ENCODE measurements at places on chromosomes 6 and 20.

GRCh38 chr20:52896348-52896747 is 75.8 kb upstream of the TSHZ2 start:
- no peaks in the 10 kb centered on the region for H3K36me3 ChIP-seq
- no peak overlapping the region for H3K4me3 ChIP-seq
- H3K27ac ChIP-seq = no peak overlapping the region
- no peaks in the 10 kb centered on the region for H3K27me3 ChIP-seq
- no peak for DNase-seq

DNA sequence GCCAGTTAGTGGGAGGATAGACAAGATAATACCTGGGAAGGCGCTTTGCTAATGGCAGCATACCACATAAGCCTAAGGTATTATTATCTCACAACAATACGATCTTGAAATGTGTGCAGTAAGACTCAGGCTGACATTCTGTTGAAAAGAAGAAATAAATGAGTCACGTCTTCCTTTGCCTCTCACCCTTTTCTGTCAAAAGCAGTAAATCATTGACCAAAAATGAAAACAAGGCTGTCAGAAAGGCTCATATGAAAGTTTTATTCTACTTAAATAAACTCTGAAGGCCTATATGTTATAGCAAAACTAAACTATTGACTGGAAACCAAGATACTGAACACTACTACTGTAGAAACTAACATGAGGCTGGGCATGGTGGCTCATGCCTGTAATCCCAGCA is 43.1 kb upstream of the IL20RA start:
- no peak for DNase-seq
- H3K4me3 ChIP-seq = no peak overlapping the region
- H3K36me3 ChIP-seq = no peaks in the 10 kb centered on the region
- H3K27ac ChIP-seq = no peak overlapping the region
- H3K27me3 ChIP-seq = no peaks in the 10 kb centered on the region
- no peaks in the 10 kb centered on the region for H3K4me1 ChIP-seq

GRCh38 chr20:57467742-57468141 is 57.2 kb downstream of the CTCFL start:
- H3K36me3 ChIP-seq = no peaks in the 10 kb centered on the region
- no peak overlapping the region for H3K4me3 ChIP-seq
- H3K27ac ChIP-seq = no peak overlapping the region
- no peaks in the 10 kb centered on the region for H3K4me1 ChIP-seq
- H3K27me3 ChIP-seq = no peaks in the 10 kb centered on the region
- DNase-seq = no peak

- H3K27ac ChIP-seq = no peak overlapping the region
- DNase-seq = no peak
- no peaks in the 10 kb centered on the region for H3K27me3 ChIP-seq
Observed at GRCh38 chr6:71599359-71599758, 287.0 kb upstream of the RIMS1 start.

DNA sequence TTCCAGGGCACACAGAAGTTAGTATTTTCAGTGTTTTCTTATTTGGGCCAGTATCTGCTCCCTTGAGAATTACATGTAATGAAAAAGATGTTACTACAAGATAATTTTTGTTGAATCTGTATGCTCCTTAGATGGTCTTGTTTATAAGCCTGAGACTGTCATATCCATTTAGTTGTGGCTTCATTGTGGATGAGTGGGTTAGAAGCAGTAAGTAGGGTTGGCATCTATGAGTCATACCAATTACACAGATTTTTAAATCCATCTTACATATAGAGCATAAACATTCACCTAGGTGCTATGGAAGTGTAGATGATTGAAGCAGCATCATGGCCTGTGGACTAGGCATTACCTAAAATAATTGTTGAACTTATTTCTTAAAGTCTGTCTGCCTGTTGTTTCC is 13.5 kb upstream of the BAG2 start:
- no peak overlapping the region for H3K4me3 ChIP-seq
- no peaks in the 10 kb centered on the region for H3K27me3 ChIP-seq

- H3K4me1 ChIP-seq = no peaks in the 10 kb centered on the region
- H3K27me3 ChIP-seq = no peaks in the 10 kb centered on the region
- DNase-seq = no peak
- no peak overlapping the region for H3K27ac ChIP-seq
- H3K36me3 ChIP-seq = no peaks in the 10 kb centered on the region
Observed at GRCh38 chr20:12554426-12554825, 454.3 kb upstream of the SPTLC3 start.

DNA sequence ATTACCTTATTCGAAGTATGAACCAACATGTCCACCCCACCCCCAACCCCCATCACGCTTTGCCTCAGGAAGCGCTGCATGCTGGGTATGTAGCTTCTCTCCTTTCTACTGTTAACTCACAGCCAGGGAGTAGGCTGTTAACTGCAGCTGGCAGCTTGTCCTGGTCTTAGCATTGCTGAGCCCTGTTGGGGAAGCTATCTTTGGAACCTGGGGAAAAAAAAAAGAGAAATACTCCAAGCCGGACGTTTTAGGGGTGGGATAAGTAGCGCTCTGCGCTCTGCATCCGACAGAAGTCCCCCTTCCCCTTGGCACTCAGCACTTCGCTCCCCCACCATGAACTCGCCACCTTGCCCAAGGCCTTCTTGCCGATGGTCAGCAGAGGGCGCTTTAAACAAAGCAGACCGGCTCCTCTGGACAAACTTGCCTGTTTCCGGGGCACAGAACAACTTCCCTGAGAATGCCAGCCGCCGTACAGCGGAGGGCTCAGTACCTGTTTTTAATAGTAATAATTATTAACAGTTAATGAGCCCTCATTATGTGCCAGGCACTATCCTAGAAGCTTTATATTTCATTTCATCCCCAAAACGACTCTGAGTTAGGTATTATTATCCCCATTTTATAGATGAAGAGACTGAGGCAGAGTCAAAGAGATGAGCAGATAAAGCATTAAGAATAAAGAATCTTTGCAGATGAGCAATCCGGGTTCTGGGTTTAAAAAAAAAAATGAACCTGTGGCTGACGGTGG is 35.2 kb upstream of the MDFI start:
- no peaks in the 10 kb centered on the region for H3K4me1 ChIP-seq
- no peaks in the 10 kb centered on the region for H3K36me3 ChIP-seq
- DNase-seq = peak; percentile 97
- H3K27me3 ChIP-seq = no peaks in the 10 kb centered on the region
- no peak overlapping the region for H3K27ac ChIP-seq
- no peak overlapping the region for H3K4me3 ChIP-seq

Measured in kidney (tissue), 22 donors.